ENCODE measurements at places on chromosomes 2 and 18.

GRCh38 chr2:145752091-145752806 is 1232.3 kb upstream of the ZEB2 start:
- peak; percentile 8 for DNase-seq

- DNase-seq, result no peak
Observed at GRCh38 chr2:13193075-13193474, 476.3 kb downstream of the TRIB2 start.

DNA sequence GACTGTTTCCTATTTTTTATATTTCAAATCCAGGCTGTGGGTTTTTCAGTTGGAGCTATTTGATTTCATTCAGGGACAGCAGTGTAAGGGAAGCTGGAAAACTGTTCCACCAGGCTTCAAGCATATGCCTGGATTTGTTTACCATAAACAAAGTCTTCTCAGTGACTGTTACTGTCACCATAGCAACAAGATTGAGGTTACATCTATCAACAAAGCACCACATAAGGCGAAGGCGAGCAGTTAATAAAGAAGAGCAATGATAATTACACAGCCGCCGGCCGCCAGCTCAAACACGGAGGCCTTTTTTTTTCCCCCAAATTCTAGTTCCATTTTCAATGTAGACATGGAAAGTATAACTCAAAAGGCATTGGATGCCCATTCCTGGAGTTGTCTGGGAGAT is 553.7 kb upstream of the SYT4 start:
- DNase-seq, result peak; percentile 66

DNA sequence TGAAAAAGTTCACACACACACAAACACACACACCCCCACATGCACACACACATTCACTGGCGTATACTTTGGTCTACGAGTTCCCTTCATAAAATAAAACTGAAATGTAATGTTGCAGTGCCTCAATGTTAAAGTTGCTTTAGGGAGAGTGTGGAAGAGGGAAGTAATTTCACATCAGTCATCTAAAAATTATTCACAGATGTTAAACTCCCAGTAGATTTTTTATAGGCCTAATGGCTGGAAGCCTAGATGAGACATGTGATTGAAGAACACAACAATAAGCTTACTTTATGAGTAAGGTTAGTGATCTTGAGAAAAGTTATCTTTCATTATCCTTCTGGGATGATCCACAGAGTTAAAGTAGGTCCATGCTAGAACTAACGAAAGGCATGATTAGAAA is 506.7 kb upstream of the CNTNAP5 start:
- no peak for DNase-seq

DNA sequence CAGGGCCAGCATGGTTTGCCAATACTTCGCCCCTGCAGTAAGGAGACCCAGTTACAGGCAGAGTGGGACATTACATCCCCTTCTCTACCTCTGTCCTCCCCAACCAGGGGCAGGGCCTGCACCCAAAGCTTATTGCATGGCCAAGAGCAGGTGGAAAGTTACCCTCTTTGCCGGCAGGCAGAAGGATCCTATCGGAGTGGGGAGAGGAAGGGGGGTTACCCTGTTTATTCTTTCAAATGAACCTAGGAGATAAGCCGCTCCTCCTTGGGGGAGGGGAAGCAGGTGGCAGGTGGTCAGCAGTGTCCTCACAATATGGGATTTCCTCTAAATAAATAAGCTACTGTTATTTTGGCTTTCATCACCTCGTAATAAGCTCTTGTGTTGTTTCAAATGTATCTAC is 53.9 kb downstream of the SPATS2L start:
- no peak for DNase-seq

- no peak for DNase-seq
Observed at GRCh38 chr2:38740851-38741731, 10.1 kb downstream of the SRSF7 start.

DNA sequence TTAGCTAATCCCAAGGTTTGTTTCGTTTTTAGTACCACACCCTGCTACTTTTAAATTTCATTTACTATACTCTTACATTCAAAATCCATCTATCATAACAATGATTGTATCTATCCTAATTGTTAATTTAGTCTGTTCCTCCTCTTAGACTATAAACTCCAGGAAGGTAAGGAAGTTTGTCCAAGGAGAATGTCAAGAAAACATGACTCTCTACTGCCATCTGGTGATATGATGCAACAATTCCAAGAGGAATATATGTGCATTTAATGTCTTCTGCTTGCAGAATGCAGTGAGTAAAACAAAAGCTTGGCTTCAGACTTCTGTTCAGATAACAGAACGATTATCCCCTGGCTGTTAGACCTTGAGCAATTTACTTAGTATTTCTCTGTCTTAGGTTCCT is 1267.1 kb downstream of the LRP1B start:
- DNase-seq, result peak; percentile 14

DNA sequence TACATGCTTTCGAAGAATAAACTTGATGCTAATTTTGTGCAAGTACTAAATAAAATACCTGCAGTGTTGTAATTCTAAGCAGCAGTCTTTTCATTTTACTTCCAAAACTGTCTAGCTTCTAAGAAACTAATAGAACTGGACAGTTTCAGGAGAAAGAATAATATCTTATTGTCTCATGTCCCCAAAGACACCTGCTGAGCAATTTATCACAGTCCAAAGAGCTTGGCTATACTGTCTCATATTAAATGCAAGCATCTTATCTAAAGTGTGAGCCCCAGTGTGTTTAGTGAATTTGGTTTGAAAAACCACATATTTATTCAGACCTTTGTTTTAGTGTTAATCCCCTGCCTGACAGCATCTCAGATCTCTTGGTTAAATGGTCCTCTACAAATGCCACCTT is 374.3 kb downstream of the TMX3 start:
- no peak for DNase-seq

DNA sequence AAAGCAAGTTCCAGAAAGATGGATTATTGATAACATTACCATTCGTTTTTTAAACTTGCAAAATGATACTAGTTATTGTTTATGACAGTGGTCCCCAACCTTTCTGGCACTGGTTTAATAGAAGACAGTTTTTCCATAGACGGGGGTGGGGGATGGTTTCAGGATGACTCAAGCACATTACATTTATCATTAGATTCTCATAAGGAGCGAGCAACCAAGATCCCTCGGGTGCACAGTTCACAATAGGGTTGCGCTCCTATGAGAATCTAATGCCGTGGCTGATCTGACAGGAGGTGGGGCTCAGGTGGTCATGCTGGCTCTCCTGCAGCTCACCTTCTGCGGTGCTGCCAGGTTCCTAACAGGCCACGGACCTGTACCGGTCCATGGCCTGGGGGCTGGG is 86.2 kb downstream of the BCL2 start:
- no peak for DNase-seq

- no peak for DNase-seq
Observed at GRCh38 chr2:235924675-235925063, 243.5 kb downstream of the GBX2 start.

- DNase-seq, result no peak
Observed at GRCh38 chr2:152309352-152310214, 25.4 kb upstream of the FMNL2 start.

- DNase-seq, result peak; percentile 93
Observed at GRCh38 chr2:32063310-32064020, at the start of gene SPAST. Gene SPAST (plus strand): TSS chr2:32063556. CDS start chr2:32063832, 276 bp downstream.

GRCh38 chr2:197307236-197307932 is 3.2 kb downstream of the ANKRD44 start:
- DNase-seq, result no peak

DNA sequence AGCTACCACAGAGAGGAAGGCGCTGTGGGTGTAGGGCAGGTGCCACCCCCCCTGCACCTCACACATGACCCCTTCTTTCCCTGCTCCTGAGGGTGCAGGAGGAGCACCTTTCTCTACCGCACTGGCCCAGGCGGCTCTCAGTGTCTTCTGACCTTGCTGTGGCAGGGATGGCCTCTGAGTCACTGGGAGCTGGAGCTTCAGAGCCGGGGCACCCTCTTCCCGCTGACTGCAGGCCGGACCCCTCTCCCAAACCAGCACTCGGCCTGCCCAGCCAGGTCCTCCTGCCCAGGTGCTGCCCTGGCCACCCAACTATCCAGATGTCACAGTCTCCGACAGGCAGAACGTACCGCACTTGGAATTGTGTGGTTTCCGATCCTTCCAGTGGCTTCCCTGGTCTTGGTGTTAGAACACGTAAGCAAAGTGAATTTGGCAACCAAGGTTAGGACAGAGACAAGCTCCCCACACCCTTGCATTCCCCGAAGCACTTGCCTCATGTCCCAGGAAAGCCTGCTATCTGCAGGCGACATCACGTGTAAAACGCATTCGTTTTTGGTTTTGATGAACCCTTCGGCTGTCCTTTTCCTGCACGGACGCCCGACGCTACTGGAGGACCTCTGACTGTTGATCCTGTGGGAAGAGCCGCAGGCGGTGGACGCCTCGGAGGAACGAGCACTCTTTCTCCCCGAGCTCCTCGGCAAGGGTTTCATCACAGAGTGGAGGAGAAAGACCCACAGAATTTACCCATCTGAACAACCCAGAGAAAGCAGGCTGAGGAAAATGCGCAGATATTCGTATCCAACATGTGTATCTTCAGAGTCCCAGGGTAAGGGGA is 24.7 kb upstream of the KCNG2 start:
- DNase-seq, result no peak

- no peak for DNase-seq
Observed at GRCh38 chr2:88669482-88670214, 21.8 kb upstream of the RPIA start.

GRCh38 chr2:37080266-37080665 is 3.9 kb downstream of the HEATR5B start:
- no peak for DNase-seq

DNA sequence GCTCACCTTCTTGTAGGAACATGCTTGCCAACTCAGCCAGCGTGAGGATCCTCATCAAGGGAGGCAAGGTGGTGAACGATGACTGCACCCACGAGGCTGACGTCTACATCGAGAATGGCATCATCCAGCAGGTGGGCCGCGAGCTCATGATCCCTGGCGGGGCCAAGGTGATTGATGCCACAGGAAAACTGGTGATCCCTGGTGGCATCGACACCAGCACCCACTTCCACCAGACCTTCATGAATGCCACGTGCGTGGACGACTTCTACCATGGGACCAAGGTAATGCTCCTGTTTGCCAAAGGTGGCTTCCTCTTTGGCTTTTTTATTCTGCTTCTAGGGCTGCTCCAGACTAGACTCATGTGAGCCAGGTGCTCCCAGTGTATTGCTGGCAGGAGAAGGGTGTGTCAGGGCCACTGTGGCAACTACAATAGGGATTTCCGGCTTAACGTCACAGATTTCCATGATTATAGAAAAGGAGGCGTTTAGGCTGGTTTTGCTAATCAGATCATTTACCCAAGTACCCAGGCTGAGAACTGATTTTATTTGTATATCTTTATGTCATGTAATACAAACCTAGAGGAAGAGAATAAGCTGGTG is 50.6 kb downstream of the DPYSL5 start:
- no peak for DNase-seq

GRCh38 chr2:176682278-176682677 is 413.0 kb downstream of the MTX2 start:
- DNase-seq, result no peak

DNA sequence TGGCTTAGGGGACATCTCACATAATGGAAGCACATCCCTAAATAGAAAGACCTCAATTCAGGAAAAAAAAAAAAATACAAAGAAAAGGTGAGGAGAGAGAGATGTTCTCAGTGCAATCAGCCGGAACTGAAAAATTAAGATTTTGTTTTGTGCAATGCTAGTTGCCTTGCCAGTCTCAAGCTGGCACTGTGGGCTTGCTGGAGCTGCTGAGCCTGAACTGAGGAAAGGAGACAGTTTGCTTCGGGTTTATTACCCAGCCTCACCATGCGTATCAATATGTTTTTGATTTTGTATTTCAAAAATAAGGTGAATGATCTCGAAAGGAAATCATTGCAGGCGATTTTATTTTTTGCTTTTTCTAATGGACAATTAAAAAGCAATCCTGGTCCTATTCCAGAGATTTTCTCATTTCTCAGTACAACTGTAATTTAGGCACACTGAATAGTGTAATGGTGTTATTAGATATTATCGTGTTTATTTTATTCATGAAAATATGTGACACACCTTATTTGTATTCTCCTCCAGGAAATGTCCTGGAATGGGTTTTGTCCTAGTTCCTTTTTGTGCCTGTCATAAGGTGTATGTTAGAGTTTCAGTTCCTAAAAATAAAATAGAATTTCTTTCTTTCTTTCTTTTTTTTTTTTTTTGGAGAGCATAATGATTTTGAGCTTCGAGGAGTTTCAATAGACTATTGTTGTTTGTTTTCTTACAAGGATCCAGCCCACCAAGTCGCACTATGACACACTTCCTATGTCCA is 72.8 kb upstream of the ZEB2 start:
- no peak for DNase-seq

- no peak for DNase-seq
Observed at GRCh38 chr18:2968606-2969005, 44.3 kb downstream of the LPIN2 start.

- no peak for DNase-seq
Observed at GRCh38 chr2:195356920-195357440, 300.0 kb upstream of the SLC39A10 start.

- DNase-seq, result no peak
Observed at GRCh38 chr2:134155134-134155533, 98.7 kb upstream of the MGAT5 start.

DNA sequence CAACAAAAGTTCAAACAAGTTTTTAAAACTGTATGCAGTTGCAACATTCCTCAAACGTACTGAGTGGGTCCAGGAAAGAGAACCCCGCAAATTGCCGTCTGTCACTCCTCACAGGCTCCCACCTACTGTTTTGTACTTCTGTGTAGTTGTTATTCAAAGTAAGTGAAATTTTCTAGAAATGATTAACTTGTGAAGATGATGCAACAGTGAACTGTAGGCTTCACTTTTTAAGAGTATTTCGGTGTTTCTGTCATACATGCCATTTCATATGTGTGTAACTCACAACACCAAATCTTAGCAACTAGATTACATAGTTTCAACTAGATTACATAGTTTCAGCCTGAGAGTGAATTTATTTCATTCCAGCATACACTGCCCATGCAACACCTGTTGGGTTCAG is 226.0 kb upstream of the TANK start:
- DNase-seq, result no peak

DNA sequence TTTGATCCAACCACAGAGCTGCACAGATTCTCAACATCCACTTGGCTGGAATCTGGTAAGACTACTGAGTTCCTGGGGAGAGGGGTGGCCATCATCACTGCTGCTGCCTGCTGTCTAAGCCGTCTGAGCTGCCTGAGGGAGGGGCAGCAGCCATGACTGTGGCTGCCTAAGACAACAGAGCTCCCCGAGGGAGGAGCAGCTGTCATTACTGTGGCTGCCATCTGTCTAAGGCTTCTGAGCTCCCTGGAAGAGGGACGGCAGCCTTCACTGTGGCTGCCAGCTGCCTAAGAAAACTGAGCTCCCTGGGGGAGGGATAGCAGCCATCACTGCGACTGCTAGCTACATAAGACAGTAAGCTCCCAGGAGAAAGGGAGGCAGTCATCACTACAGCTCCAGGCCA is 584.4 kb downstream of the NR4A2 start:
- no peak for DNase-seq

- no peak for DNase-seq
Observed at GRCh38 chr2:35468245-35468644, 887.3 kb upstream of the CRIM1 start.

GRCh38 chr2:22817197-22817596 is 567.8 kb upstream of the KLHL29 start:
- no peak for DNase-seq

Data from NCI-H1105 (cell line).